ENCODE measurements at places on chromosomes 16 and 17. TPM values are rescaled to one million over a fixed set of nuclear protein-coding genes. Genes with fewer than 3 reads are reported as not detected.

GRCh38 chr16:66467611-66468010 lies 40.5 kb downstream of the BEAN1 start:
- H3K36me3 ChIP-seq: no peaks in the 10 kb centered on the region
- no peaks in the 10 kb centered on the region for H3K4me1 ChIP-seq
- DNase-seq: no peak
- H3K27me3 ChIP-seq: peaks cover 6% of the 10 kb centered on the region
- no peak overlapping the region for H3K4me3 ChIP-seq

DNA sequence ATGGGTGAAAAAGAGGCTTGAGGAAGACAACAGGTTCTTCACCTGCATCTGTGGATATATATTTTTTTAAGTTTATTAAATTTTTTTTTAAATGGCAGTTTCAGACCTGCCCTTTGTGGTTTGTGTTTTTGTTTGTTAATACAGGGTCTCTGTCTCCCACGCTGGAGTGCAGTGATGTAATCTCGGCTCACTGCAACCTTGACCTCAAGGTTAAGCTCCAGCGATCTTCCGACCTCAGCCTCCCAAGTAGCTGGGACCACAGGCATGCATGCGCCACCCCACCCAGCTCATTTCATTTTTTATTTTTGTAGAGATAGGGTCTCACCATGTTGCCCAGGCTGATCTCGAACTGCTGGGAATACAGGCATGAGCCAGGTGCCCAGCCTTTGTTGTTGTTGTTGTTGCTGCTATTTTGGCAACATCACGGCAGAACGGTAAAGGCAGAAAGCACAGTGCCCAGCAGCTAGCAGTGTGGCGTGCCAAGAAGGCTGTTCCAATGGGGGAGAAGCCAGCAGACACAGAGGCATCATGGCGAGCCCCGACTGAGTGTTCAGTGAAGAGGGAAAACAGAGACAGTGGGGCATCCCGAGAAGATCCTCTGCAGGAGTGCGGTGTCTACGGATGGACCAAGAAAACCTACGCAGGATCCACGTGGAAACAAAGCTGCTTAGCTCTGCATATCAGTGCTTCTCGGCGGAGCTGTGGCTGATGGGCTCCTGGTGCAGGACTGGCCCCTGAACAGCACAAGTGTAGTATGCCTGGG lies 19.6 kb downstream of the TMC6 start:
- no peak overlapping the region for H3K4me3 ChIP-seq
- no peak for DNase-seq
- no peaks in the 10 kb centered on the region for H3K27me3 ChIP-seq
- H3K4me1 ChIP-seq: no peaks in the 10 kb centered on the region
- no peaks in the 10 kb centered on the region for H3K36me3 ChIP-seq

DNA sequence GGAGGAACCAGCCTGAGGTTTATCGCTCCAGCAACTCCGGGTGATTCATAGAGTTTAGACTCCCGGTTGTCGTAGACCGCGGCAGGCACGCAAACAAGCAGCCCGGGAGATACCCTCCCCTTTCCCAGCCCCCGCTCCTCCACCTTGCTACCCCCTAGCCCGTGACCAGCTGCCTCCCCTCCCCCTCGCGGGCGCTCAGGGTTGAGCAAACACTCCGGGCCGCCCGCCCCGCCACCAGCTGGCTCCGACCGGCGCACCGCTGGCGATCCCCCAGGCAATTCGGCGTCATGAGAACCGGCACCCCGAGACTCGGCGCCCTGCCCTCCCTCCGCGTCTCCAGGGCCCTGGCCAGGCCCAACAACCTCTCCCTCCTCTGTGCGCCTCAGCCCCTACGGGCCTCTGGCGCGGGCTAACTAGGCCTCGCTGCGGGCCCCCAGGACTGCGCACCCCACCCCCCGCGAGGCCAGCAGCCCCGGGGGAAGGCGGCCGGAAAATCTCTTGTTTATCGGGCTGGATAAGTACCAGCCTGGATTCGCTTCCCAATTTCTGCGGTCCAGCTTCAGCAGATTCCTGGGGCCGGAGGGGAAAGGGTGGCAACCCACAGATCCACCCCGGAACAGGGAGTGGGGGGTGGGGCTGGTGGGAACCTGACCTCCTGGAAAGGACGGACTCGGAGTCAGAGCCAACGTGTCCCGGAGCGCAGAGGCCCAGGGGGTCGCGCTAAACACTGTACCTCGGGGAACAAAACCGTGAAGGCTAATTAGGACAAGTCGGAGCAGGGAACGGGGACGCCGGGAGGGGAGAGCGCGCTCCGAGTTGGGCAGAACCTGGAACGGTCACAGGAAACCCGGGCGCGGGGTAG lies 951 bp upstream of the GPRC5C start:
- peak overlapping the region; percentile 84 for H3K27ac ChIP-seq
- peak overlapping the region; percentile 54 for H3K4me3 ChIP-seq
- peaks cover 61% of the 10 kb centered on the region for H3K4me1 ChIP-seq
- no peaks in the 10 kb centered on the region for H3K27me3 ChIP-seq

GRCh38 chr17:61251939-61252865 lies 147.4 kb upstream of the TBX2 start:
- H3K27me3 ChIP-seq: no peaks in the 10 kb centered on the region
- no peak overlapping the region for H3K4me3 ChIP-seq
- 0 out of 2 replicates have a peak, but pooled peaks cover 2% of the 10 kb centered on the region for H3K4me1 ChIP-seq
- no peak for DNase-seq

SLC22A31 gene
- 4.5 TPM for total RNA-seq
